ENCODE measurements at places on chromosomes 7 and 10. TPM values are rescaled to one million over a fixed set of nuclear protein-coding genes. Genes with fewer than 3 reads are reported as not detected.

The PTPRZ1 gene
- total RNA-seq = not detected

The CHAT gene
- not detected for total RNA-seq

The TECTB gene
- total RNA-seq = not detected

The UCN3 gene
- not detected for total RNA-seq

The ZEB1 gene
- total RNA-seq = 29.1 TPM

The INMT gene
- not detected for total RNA-seq

The EGFR gene
- total RNA-seq = not detected

DNA sequence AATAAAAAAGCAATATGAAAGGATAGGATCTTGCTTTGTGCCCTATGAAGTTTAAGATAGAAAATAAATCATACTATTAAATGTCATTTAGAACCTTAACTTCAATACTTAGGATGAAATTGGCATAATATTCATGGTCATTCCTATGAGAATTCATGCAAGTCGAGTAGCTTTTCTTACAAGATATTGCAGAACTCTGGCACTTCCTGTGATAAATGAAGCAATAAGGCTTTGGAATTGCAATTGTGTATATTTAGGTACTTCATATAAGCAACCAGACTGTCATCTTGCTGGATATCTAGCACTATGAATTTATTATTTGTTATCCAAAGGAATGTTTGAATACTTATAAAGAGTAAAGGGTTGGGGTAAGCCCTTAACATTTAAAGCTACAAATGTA is 116.5 kb downstream of the ZNF438 start:
- no peak for DNase-seq

GRCh38 chr10:109250152-109250551 is 673.2 kb downstream of the XPNPEP1 start:
- DNase-seq = no peak

DNA sequence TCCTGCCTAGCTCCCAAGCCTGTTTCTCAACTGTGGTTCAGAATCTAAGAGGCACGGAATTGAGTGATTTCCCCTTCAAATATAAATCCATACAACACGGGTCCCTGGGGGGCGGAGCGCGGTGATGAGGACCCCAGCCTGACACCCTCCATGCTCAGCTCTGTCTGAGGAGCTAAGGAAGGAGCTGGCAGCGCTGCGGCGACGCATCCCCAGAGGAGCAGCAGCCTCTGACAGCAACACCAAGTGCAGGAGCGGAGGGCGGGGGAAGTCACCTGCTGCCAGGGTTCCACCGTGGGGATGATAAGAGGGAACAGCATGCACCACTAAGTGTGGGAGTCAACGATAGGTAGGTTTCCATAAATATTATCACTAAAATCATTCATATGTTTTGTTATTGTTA is 72.6 kb upstream of the VWC2 start:
- DNase-seq = no peak

GRCh38 chr7:28200598-28200997 is 20.0 kb upstream of the JAZF1 start:
- no peak for DNase-seq

DNA sequence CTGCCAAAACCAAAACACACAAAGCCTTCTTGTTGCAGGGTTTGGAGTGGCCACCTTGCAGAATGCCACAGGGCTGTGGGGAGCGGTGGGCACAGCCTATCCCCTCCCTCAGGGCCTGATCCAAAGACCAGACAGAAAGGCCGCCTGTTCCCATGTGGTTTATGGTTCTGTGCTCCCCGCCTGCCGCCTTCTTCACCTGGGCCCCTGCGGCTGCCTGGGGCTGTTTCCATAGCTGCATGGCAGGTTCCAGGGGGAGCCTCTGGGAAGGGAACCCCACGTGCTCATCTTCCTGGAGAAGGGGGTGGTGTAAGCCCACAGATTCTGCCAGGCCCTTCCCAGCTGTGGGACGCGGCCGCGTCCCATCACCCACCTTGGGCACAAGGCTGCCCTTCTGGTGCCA is 70.7 kb upstream of the EZH2 start:
- no peak for DNase-seq

GRCh38 chr10:74431816-74432215 is 280.8 kb downstream of the ADK start:
- DNase-seq = no peak

DNA sequence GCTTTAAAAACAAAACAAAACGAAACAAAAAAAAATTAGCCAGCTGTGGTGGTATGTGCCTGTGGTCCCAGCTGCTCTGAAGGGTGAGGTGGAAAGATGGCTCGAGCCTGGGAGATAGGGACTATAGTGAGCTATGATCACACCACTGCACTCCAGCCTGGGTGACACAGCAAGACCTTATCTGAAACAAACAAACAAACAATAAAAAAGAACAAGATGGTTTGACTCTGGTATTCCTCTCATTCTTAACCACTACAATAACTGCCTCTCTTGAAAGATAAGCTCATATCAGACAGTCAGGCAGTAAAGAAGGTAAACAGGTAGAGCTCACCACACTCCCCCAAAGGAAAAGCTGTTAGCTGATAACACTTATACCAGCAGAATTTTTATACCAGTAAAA is 14.1 kb upstream of the DUSP5 start:
- DNase-seq = no peak

GRCh38 chr10:22583683-22584082 is 130.7 kb downstream of the PIP4K2A start:
- no peak for DNase-seq

DNA sequence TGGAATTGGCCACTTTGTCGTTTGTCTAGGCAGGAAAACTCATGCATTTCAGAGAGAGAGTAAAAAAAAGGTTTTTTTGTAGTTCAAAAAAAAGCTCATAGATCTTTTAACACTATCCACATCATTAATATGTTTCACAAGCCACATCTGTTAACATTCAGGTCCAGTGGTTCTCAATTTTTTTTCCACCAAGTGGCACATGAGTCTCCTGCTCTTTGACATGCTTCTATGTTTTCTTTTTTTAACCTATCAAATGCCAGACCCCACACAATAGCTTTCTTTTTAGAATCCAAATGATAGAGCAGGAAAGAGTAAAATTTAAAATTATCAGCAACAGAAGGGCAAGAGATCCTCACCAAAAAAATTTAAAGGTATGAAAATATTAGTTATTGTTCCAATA is 20.3 kb downstream of the NOD1 start:
- no peak for DNase-seq

DNA sequence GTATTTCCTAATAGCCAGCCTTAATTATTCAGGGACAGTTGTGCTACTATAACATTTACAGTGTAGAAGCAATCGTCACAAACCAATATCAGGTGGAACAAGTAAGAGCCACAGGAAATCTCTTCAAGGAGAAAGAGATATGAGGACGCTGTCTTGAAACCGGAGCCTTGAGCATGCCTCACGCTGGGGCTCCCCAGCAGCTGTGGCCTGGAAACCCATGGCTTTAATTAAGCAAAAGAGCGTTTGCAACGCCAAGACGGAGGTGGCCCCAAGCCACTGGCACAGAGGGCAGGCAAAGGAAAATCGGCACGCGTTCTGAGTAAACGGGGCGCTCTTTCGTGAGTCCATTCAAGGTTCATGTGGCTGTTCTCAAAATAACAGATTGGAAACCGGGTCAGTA is 84.4 kb downstream of the C10orf90 start:
- no peak for DNase-seq

DNA sequence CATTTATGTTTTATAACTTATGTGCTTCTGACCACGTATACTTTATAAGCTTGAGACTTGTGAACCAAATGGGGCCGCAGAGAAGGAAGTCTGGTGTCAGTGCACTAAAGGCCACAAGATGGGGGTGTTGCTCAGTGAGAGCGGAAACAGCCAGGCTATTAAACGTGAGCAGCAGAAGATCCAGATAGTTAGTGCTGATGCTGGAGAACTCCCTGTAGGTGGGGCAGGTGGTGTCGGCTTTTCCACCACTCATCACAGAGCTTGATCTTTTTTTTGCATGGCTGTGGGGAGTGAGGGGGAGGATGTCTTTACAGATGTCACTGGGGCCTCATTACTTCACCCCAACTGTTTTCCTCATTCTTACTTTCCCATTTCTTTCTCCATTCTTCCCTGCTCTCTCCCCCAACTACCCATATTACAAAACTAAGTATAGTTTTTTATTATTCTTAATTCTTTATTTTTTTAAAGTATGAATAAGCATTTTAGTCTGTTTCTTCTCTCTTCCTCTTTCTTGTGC is 34.7 kb downstream of the ACADSB start:
- peak; percentile 60 for DNase-seq

DNA sequence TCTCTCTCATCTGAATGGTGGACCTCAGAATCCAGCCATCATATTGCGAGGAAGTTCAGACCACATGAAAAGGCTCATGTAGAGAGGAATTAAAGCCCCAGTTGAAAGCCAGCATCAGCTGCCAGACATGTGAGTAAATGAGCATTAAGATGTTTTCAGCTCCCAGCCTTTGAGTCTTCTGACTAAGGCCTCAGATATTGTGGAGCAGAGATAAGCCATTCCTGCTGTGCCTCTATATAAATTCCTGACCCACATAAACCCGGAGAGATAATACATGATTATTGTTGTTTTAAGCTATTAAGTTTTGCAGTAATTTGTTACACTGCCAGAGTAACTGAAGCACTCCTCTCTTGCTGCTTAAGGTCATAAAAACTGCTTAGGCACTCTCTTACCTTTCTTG is 14.6 kb downstream of the FAM149B1 start:
- no peak for DNase-seq

DNA sequence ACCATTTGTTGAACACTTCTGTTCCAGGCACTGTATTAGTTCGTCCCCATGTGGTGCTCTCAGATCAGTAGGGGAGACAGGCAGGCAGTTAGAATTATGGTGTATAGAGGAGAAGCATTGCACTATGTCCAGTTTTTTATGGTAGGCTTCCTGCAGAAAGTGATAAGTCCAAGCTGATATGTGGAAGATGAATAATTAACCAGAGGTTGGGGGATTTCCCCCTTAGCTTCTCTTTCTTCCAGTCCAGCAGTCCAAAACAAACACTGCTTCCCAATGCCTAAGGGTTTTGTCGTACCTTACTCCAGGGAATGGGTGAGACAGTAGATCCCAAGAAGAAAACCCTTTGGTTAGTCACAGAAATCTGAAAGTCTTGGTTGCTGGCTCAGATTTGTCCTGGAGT is 19.2 kb downstream of the HIF1AN start:
- no peak for DNase-seq

DNA sequence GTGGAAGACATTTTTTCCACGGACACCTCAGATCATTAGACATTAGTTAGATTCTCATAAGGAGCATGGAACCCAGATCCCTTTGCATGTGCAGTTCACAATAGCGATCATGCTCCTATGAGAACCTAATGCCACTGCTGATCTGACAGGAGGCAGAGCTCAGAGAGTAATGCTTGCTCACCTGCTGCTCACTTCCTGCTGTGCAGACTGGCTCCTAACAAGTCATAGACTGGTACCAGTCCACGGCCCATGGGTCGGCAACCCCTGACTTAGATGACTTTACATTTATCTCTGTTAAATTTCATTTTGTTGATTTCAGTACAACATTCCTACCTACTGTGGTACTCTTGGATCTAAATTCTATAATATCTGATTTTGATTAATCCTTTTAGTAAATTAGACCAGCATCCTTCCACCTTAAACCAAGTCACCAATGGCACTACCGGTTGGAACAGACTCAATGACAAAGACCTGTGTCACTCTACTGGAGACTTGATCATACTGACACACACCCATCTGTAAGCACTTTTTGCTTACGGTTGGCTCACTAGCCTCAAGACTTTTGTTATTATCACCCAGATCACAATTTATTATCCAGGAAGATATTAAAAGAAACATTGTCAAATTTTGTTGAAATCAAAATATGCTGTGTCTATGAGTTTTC is 8.0 kb upstream of the CCDC71L start:
- no peak for DNase-seq

- DNase-seq = peak; percentile 66
Measured at GRCh38 chr7:150742286-150742968, 5.2 kb downstream of the GIMAP5 start.

- DNase-seq = no peak
Measured at GRCh38 chr10:97434557-97434956, 8.6 kb downstream of the PGAM1 start.

- DNase-seq = no peak
Measured at GRCh38 chr7:115410972-115411686, 489.2 kb downstream of the MDFIC start.

- peak; percentile 3 for DNase-seq
Measured at GRCh38 chr7:2968176-2968575, 75.5 kb downstream of the CARD11 start.

GRCh38 chr10:58311026-58311425 is 23.8 kb upstream of the UBE2D1 start:
- DNase-seq = no peak

DNA sequence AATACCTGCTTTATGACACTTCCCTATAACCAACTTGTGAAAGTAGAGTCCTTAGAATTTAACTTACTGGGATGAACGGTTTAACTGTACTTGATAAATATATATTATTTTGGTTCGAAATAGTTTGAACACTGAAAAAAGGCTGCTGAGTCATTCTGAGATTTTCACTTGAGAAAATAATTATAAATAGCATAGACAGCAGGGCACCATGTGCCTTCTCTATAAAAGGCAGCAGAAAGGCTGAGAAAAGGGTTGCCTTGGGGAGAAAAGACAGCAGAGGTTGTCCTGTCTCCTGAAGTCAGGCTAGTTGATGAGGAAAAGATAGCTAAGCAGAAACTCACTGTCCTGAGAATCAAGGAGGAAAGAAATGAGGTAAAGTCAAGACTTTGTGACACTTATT is 92.4 kb downstream of the CTTNBP2 start:
- DNase-seq = no peak

- no peak for DNase-seq
Measured at GRCh38 chr7:1174002-1174401, 14.0 kb upstream of the ZFAND2A start.

Measured in activated naive CD4-positive, alpha-beta T cell treated with anti-CD3 and anti-CD28 coated beads for 36 hours (primary cell).